ENCODE measurements at places on chromosomes 4 and X. TPM values are rescaled to one million over a fixed set of nuclear protein-coding genes. Genes with fewer than 3 reads are reported as not detected.

Gene GAGE2A
- not detected for total RNA-seq

Gene MAGEA2
- not detected for total RNA-seq

DNA sequence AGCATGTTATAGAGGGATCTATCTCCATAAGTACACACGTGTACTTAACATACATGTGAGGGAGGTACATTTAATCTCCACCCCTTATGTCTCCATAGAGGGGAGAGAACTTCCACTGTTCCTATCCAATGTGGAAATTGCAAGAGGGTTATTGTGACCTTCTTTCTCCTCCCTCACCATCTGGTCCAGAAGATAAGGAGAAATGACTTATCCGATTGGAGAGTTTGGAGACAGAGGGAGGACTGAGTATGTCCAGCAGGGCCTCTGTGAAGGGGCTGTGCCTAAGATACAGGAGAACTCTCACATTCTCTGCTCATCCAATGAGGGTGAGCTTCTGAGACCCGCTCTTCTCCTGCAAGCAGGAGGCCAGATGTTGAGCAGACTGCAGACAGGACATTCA, 113.1 kb downstream of the QDPR start:
- DNase-seq, result no peak

- no peak for DNase-seq
These were observed 48.4 kb upstream of the IL9R start for GRCh38 chrX:155949098-155949497.

DNA sequence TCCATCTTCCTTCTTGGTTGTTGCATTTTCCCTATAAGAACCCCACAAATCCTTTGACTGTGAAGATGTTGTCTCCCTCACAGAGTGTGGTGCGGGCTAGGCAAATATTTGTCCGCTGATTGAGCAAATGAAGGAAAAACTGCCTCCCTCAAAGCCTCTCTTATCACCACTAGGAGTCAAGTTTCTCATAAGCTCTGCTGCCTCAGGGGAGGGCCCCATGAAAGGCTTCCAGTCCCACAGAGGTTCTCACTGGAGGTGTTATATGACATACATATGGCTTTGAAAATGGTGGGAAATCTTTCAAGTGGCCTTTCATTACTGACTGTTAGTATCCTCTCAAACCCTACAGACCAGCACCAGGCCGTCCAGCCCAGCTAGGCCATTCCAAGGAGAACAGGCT, 9.3 kb downstream of the VGLL1 start:
- no peak for DNase-seq

GRCh38 chr4:36523182-36523581, 241.8 kb downstream of the DTHD1 start:
- no peak for DNase-seq

- DNase-seq, result no peak
These were observed 1.9 kb downstream of the ARHGAP10 start for GRCh38 chr4:147733716-147734344.

All from G401 (cell line).